ENCODE measurements at places on chromosomes 7 and 10.
A peak's percentile ranks its signal among the peaks of the same experiment; 100 is the strongest.

GRCh38 chr7:70557338-70557737 lies 574.6 kb upstream of the GALNT17 start:
- DNase-seq, result no peak

GRCh38 chr10:70575874-70576802 lies 26.4 kb downstream of the PRF1 start:
- no peak for DNase-seq

- peak; percentile 0 for DNase-seq
These were observed 67.6 kb downstream of the TMEM130 start for GRCh38 chr7:98802088-98802780.

- DNase-seq, result no peak
These were observed 244.8 kb downstream of the BICC1 start for GRCh38 chr10:58757352-58758065.

GRCh38 chr7:105321754-105322455 lies 66.8 kb downstream of the SRPK2 start:
- DNase-seq, result no peak

DNA sequence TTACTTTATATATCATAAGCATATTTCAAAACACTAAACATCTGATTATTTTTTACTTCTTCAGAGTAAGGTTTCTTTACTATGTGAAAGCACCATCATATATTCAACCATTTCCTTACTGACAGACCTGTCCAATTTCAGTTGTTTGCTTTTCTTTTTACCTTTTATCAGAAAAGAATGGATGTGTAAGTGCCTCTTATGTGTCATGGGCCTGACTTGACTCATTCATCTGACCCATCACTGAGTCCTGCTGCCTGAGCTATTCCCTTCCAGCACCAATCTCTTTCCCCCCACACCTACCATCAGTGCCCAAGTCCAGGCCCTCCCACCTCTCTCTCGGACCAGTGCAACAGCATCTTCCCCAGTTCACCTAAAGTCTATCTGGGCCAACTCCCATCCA lies 41.7 kb upstream of the ARID5B start:
- DNase-seq, result no peak

DNA sequence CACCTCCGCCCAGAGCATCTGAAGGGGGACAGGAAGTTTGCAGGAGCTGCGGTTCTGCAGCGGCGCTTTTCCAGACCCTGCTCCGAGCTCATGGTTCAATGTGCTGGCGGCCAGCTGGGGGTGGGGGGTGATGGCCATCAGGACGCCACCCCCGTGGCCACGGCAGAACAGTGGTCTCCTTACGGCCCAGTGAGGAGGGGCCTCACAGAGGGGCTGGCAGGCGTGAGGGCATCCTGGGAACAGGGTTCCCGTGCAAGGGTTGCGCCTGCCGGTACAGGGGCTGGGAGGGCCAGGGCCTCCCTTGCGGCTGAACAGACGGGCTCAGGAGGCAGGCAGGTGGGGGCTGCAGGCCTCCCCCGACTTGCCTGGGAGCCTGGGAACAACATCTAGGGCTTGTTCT lies 39.0 kb upstream of the GNA12 start:
- no peak for DNase-seq

DNA sequence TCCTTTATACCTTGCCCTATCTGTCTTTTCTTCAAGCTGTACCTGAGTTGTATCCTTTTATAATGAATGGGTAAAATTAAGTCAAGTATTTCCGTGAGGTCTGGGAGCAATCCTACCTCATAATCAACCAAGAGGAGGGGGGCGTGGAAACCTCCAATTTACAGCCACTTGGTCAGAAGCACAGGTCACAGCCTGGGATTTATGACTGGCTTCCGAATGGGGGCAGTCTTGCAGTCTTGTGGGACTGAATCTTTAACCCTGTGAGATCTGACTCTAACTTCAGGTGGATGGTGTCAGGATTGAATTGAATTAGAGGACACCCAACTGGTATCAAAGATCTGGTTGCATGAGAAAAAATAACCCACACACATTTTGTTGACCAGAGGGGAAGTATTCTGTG lies 23.5 kb upstream of the KCNMA1 start:
- DNase-seq, result no peak

DNA sequence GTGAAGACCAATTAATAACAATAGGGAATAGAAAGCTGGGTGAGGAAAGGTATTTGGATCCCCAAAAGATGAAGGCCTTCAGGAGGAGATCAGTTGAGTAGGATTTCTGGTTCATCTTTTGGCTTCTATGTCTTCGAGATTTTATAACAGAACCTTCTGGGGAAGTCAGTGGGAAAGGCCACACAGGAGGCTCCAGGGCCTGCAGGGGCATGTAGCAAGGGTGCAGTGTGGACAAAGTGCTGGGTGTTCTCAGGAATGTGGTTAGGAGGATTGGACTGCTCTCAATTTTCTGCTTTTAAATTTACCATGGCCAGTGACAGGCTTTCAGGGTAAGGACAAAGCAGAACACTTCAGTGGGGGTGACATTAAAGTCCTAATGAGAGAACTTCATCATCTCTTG lies 378.0 kb downstream of the CCSER2 start:
- DNase-seq, result no peak

DNA sequence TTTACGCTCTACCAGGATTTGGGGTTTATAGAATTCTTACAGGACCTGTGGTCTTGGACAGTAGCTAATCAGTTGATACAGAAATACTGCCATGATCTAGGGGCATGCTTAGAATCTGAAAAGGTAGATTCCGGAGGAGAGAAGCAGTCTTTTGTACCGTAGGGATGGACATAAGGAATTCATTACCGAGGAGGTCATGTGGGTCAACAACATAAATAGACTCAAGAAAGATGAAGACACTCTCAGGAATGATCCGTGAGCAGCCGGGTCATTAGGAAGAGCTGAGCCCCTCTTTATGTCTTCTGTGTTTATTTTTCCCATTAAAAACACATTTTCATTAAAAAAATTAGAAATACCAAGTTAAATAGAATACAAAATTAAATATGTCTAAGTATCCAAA lies 160.1 kb upstream of the TNS3 start:
- no peak for DNase-seq

- DNase-seq, result no peak
These were observed 120.3 kb downstream of the NRP1 start for GRCh38 chr10:33214174-33214573.

DNA sequence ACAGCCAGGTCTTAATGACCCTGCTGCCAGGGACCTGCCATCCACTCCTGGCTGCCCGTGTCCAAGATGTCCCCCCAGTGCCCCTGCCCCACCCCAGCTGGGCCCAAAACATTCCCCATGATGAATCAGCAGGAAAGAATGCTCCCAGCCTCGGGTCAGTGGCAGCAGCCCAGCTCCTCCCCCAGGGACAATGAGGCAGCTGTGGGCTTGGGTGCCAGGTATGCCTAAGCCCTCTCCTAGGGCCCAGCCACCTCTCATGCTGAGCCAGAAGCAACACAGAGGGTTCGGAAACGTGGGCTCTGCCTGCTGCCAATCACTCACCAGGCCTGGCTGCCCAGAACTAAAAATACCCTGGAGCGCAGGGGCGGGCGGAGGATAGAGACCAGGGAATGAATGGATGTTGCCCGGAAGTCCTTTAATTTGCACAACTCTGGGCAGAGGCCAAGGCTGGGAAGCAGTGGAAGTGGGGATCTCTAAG lies 1.5 kb upstream of the LOXL4 start:
- DNase-seq, result no peak

GRCh38 chr7:36361227-36361626 lies 28.4 kb upstream of the ANLN start:
- DNase-seq, result no peak

DNA sequence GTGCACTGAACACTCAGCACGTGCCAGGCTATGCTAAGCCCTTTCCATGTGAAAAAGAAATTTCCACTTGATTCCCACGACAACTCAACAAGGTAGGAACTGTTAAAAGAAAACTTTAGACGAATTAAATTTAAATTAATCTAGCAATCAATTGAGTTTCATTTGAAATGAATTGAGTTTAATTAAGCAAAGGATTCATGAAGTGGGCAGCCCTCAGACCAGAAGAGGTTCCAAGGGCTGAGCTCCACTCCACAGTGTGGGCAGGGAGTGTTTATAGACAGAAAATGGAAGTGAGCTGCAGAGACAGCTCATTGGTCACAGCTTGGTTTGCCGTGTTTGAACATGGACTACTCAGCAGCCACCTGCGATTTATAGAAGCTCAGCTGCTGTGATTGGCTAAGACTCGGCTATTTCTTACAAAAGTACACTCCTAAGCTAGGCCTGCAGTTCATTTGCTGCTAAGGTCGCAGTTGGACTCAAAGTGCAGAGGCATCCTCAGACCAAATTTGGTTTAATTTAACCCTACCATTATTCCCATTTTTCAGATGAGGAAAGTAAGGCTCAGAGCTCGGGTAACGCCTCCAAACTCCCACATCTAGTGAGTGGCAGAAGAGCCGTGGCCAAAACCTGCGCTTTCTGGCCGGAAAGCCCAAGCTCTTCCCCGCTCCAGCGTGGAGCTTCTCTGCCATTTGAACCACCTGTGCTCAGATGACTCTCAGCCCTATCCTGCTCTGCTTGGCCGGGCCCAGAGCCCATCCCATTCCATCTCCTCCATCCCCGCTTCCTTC lies 24.9 kb downstream of the CALML3 start:
- DNase-seq, result no peak

- DNase-seq, result no peak
These were observed 162.6 kb downstream of the KLF6 start for GRCh38 chr10:3622427-3622826.

GRCh38 chr10:96478355-96478754 lies 35.4 kb downstream of the TLL2 start:
- DNase-seq, result no peak

DNA sequence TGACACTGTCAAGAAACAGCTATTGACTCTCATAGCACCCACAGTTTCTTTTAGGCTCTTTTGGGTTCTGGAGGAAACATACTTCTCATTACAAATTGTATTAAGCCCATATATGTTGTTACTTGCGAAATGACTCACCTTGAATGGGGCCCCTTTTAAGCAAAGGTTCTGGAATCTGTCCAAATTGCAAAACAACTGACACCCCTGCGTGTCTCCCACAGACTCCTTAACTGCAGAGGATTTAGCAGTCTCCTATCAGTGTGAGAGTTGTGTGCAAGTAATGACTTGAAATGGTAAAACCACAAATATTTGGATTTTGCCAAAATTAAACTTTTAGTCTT lies 192.3 kb downstream of the DNAJC1 start:
- no peak for DNase-seq

DNA sequence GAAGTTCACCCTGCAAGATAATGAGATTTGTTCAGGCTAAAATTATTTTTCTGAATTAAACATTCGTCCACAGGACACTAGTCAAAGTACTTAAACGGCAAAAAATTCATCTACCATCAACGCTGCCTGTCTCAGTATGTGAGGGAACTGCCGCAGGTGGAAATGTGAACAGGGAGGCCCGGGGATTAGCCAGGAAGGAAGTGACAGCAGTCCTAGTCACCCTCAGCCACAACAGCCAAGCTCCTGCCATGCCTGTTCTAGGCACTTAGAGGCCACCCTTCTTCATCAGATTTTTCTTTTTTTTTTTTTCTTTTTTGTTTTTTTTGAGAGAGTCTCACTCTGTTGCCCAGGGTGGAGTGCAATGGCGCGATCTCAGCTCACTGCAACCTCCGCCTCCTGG lies 9.4 kb downstream of the NUDT5 start:
- no peak for DNase-seq

DNA sequence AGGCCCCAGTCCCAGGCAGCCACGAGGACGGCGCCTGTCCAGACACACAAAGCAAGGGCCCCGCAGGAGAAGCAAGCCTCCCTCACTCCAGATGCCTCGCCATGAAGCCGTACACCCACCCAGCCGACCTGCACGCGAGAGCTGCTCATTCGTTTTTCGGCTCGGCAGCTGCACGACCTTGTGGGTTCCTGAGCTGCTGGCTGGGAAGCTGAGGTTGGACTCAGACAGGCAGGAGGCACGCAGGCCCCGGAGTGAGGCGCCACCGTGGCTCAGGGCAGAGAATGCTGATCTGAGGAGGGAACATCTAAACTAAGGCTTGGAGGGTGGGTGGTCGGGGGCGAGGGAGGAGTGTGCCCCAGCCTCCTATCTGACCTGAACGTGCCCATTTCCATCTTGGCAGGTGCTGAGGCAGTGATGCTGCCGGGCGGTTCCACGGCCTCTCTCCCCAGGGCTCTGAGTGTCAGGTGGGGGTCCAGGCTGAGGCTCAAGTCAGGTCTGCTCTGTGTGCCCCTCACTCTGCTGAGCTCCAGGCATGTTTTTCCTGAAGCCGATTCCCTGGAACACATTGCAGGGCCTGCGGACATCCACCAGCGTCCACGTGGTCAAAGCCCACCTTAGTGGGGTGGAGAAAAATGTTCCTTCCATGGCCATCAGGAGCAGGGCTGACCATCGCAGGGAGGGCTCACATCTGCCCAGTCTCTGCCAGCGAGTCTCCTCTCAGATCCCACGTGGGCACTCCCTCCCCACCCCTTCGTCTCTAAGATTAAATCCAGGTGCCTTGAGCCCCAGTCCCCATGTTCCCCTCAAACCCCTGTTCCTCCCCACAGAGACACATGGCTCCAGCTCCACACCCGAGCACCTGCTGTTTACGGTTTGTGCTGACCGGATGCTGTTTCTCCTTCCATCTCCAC lies 28.1 kb upstream of the FAM20C start:
- no peak for DNase-seq

GRCh38 chr10:13946209-13946460 lies 359.4 kb downstream of the PRPF18 start:
- DNase-seq, result no peak

DNA sequence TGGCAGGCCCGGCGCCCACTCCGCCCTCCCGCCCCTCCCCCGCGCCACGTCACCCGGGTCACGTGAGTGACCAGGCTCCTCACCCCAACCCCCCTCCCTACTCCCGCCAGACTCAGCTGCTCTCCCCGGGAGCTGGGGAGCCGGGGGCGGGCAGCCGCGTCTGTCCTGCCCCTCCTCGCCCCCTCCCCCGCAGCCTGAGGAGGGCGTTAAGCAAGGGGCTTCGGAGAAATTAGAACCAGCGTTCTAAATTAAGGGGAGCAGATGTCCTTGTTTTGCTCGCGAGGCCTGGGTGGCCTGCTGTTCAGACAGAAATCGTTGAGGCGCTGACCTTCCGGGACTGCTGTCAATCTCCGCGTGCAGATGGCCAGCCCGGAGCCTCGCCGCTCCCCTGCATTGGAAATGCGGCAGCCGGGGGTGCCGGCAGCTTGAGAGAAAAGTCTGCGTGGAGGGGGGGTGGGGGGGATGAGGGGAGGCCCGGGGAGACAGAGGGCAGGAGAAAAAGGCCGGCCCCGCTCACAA lies 102.2 kb upstream of the ZNF438 start:
- DNase-seq, result peak; percentile 66

- no peak for DNase-seq
These were observed 177.9 kb downstream of the TNS3 start for GRCh38 chr7:47404010-47404409.

- DNase-seq, result no peak
These were observed 989 bp downstream of the ERLIN1 start for GRCh38 chr10:100184840-100185239.

Data from activated T-cell treated with anti-CD3 and anti-CD28 coated beads for 4 hours (primary cell).